ENCODE measurements at places on chromosomes 6 and 20.

GRCh38 chr20:58719971-58720371 is 27.4 kb downstream of the NPEPL1 start:
- DNase-seq, result no peak

DNA sequence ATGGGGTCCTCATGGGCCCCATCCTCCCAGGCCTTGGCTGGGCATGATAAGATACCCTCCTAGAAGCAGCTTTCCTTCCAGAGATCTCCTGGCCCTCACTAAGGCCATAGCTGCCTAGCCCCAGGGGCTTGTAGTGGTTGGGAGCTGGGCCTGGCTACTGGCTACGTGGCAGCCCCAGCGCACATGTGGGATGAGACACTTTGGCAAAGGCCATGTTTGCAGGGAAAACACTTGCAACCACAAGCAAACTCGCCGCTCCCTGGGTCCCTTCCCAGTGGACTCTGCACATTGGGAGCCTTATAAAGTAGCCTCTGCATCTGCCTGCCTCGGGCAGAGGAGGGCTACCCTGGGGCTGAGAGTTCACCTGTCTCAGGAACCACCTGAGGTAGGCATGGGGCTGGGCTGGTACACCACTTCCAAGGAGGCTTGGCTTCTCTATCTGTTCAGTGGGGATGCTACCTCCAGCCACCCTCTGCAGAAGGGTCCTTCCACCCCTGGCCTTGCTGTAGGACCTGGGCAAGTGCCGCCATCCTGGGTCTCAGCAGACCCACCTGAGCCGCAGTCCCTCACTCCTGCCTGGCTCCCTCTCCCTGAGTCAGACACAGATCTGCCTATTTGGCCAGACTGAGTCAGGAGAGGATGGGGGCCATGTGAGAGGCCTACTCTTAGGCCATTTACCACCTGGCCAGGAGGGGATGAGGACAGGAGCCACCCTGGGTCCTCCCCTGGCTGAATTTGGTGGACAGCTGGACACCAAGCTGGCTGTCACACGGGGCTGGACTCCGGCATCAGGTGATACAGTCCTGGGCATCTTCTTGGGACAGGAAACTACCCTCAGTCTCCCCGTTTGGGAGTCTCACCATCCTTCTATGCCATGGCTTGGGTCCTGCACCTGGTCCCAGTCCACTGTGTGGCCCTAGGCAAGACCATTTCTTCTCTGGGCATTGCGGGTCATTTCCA is at the start of gene BPIFB2:
Gene BPIFB2 (plus strand): TSS at position 329 of the 960 bp plus-strand sequence. CDS start 871 bp downstream, outside the sequence.
- no peak for DNase-seq

GRCh38 chr20:45090481-45090880 is 10.4 kb downstream of the KCNS1 start:
- no peak for DNase-seq

DNA sequence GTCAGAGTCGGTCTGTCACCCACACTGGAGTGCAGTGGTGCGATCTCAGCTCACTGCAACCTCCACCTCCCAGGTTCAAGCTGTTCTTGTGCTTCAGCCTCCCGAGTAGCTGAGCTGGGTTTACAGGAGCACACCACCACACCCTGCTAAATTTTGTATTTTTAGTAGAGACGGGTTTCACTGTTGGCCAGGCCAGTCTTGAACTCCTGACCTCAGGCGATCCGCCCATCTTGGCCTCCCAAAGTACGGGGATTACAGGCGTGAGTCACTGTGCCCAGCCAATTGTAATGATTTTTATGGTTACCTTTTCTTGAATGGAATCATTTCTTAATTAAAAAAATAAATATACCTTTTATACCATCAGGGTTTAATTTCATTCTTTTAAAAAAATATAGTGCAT is 105.7 kb downstream of the MTHFD1L start:
- no peak for DNase-seq

GRCh38 chr20:10263385-10264165 is 44.9 kb downstream of the SNAP25 start:
- no peak for DNase-seq

DNA sequence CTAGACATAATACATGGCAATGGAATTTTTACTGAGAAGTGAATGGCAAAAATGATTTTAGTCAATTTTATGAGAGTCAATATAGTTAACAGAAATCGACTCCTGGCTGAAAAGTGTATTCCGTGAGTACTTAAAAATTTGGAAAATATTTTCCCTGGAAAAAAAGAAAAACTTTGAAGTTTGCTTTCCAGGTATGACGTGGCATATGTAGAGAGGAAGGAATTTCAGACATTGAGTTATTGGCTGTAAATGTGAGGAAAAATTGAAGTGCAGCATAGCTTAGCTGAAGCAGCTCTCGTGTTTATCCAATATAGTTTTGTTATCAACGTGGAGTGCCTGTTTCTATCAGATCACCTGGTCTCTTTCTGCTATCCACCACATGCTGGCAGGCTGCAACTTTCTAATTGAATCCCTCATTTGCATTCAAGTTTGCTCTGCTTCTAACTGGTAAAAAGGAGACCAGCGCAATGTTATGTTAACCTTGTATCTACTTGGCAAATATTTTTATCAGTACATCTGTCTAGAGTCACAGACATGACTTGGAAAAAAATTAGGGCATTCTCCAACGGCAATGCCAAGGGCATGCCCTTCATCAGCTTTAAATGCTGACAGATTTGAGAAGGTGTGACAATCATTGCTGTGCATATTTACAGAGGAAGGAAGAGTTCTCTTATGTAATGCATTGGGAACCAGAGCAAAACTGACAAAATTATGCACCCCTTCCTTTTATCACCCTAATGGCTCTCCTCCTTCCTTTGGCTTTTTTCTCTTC is 1102.8 kb upstream of the FLRT3 start:
- no peak for DNase-seq

DNA sequence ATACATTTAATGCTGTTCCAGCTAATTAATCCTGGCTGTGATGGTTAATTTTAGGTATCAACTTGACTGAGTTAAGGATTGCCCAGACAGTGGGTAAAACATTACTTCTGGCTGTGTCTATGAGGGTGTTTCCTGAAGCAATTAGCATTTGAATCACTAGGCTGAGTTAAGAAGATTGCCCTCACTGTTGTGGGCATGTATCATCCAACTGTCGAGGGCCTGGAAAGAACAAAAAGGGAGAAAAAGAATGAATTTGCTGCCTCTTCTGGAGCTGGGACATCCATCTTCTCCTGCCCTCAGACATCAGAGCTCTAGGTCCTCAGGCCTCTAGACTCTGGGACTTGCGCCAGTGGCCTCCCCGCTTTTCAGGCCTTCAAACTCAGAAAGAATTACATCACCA is 34.3 kb downstream of the SDHAF4 start:
- no peak for DNase-seq

GRCh38 chr6:21348146-21348503 is 245.4 kb upstream of the SOX4 start:
- DNase-seq, result no peak

GRCh38 chr20:38144598-38144973 is 20.5 kb downstream of the TGM2 start:
- no peak for DNase-seq

GRCh38 chr6:52155791-52156576 is 30.2 kb upstream of the IL17A start:
- DNase-seq, result no peak

DNA sequence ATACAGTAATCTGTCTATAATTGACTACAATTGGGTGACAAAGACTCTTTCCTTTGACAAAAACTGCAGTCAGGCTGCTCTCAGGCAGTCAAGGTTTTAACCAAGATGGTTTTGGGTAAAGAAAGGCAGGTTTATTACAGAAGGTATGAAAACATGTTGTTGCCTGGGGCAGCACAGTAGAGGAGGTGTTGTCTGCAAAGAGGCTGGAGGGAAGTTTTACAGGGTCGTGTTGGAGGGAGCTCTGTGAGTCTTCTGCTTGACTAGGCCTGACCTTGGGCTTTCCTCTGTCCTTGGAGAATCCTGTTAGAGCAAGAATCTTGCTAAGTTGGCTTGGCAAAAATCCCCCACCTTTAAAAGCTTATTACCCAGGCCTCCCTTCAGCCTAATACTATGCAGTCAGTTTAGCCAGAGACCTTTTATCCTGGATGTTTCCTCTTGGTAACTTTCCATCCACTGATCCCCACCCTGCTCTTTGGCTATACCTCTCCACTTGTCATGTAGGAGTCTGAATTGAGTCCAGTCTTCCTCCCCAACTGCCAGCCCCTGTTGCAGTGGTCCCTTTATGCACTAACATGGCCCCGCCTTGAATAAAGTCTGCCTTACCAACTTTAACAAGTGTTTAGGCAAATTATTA is 143.0 kb upstream of the SLC22A16 start:
- DNase-seq, result no peak

GRCh38 chr6:148064406-148065134 is 278.1 kb upstream of the SASH1 start:
- DNase-seq, result no peak

GRCh38 chr20:33082546-33082945 is 3.1 kb downstream of the BPIFB4 start:
- no peak for DNase-seq

- no peak for DNase-seq
Observed at GRCh38 chr6:129606664-129607063, 103.3 kb downstream of the ARHGAP18 start.

- no peak for DNase-seq
Observed at GRCh38 chr20:38085026-38085425, 51.5 kb downstream of the RPRD1B start.

- no peak for DNase-seq
Observed at GRCh38 chr20:59375541-59375940, 75.1 kb downstream of the EDN3 start.

DNA sequence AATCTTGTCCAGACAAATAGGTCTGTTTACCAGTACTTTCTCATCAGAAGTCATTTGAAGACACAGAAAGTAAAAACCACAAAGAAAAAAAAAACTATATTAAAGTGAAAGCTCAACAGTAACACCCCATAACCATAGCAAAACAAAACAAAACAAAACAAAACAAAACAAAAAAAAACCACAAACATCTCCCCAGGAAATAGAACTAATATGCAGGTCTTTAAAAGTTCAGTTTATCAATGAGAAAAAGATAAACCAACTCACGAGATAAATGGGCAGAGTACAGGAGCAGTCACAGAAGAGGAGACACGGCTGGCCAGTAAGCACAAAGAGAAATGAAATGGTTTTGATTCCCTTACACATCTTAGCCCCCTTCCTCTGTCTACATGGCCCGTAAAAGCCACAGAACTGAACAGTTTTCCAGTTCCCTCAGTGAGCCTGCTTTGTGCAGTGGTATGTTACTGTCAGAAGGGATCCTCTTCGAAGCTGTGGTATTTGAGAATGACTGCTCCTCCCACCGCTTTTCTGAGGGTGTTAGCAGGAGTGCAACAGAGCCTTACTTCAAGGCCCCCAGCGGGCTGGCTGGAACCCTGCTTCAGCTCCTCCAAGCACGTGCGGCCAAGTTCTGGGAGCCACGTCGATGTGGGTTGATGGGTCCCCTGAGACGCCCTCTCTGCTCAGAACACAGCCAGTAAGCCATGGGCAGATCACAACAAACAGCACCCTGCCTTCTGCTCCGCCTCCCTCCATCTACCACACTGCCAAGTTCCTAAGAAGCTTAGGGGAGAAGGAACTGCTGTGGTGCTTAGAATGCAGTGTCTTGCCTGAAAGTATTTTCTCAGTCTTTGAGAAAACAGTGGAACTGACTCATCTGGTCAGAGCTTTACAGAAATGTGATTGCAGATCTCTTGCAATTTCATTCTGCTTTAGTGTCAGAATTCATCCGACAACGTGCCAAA is 14.0 kb downstream of the UST start:
- DNase-seq, result no peak

DNA sequence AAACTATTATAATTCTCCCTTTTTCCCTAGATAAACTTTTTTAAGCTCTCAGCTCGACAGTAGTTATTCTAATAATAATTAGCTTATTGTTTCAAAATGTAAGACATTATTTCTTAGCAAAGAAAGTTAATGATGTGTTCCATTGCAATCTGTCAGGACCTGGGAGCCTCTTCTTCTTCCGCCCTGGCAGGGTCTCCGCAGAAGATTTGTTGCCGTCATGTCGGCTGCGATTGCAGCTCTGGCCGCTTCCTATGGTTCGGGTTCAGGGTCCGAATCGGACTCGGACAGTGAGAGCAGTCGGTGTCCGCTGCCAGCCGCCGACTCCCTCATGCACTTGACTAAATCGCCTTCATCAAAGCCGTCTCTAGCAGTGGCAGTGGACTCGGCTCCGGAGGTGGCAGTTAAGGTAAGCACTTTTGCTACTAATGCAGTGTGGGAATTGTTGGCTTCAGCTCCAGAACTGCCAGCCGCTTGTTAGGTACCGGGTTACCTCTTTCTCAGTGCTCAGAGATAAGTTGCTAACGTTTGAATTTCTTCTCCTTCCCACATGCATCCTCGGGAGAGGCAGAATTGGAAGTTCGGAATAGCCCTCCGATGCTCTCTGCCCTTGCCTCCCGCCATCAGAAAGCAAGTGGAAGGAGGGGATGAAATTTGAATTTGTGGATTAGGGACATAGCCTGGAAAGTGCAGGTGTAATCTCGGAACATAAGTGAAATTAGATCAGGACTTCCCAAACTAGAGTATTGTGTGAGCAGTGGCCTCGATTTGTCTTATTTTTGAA is at the start of gene CDC40:
Gene CDC40 (plus strand): TSS at position 200 of the 781 bp plus-strand sequence. CDS start 18 bp downstream, at position 218.
- DNase-seq, result peak; percentile 30

- no peak for DNase-seq
Observed at GRCh38 chr6:162863821-162864220, 136.0 kb downstream of the PACRG start.

- DNase-seq, result no peak
Observed at GRCh38 chr6:6148192-6148815, 141.6 kb upstream of the NRN1 start.

- no peak for DNase-seq
Observed at GRCh38 chr6:168439794-168440450, 1.1 kb upstream of the SMOC2 start.

GRCh38 chr20:25076731-25077609 is 5.0 kb downstream of the VSX1 start:
- DNase-seq, result no peak

DNA sequence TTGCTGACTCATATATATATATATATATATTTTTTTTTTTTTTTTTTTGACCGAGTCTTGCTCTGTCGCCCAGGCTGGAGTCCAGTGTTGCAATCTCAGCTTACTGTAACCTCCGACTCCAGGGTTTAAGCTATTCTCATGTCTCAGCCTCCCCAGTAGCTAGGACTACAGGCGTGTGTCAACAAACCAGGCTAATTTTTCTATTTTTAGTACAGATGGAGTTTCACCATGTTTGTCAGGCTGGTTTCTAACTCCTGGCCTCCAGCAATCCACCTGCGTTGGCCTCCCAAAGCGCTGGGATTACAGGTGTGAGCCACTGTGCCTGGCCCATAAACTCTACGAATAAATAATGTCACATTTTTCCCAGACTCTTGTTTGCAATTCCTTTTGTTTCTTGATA is 4.8 kb downstream of the LRP11 start:
- no peak for DNase-seq
